Right atrium auricular region (tissue), 2 donors: ENCODE measurements at places on chromosomes 3 and 15. TPM values are rescaled to one million over a fixed set of nuclear protein-coding genes. Genes with fewer than 3 reads are reported as not detected.

- DNase-seq: no peak
These were observed 26.3 kb downstream of the DPH6 start for GRCh38 chr15:35519541-35520149.

- no peak for DNase-seq
These were observed 59.6 kb upstream of the LMCD1 start for GRCh38 chr3:8441969-8442559.

DNA sequence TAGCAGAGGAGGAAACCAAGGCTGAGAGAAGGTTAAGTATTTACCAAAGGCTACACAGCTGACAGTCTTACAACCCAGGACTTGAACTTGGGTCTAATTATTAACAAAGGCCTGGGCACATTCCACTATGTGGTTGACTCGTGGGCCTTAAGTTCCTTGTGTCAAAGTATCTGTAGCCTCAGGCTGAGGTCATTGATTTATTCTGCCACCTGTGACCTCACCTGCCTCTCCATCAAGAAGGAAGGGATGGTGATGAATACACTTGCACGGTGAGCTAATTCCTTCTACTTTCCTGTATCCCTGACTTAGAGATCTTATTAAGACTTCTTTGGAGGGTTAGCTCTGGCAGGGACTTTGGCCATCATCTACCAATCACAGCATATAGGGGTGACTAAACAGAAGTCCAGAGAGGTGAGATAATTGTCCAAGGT lies 19.9 kb upstream of the LRRC58 start:
- no peak for DNase-seq

GRCh38 chr3:127779747-127780146 lies 42.6 kb downstream of the MGLL start:
- DNase-seq: no peak

DNA sequence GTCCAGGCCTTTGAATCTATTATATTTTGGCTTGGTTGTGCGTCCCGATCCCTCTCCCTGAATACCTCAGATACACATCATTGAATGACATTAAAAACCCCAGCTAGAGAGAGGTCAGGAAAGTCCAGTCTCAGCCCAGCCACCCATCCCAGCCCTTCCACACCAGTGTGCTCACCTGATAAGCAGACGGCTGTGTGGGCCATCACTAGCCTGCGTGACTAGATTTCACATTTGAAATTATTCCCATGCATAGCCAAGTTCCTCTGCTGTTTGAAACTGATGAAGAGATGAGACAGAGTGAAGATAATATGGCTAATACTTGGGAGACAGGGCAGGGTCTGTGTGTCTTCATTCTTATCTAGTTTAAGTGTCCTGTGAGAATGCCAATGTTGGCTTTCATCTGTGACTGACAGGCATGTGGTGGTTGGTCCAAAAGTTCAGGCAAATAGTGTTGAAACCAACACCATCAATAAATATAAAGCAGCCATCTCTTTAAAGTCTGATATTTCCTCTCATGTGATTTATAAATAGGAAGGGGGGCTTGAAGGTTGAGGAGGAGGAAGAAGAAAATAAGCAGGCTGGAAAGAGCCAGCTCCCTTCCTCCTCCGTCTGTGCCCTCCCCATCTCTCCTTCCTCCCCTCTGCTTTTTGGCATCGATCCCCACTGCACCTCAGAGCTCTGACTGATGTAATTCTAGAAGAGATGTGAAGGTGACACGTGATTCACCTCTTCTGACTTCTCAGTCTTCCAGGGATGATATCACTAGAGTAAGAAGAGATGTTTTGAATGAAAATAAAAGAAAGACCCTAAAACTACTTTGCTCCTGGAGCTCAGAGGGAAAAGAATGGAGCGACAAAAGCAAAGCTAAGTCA lies 5.1 kb downstream of the FAM43A start:
- DNase-seq: no peak

DNA sequence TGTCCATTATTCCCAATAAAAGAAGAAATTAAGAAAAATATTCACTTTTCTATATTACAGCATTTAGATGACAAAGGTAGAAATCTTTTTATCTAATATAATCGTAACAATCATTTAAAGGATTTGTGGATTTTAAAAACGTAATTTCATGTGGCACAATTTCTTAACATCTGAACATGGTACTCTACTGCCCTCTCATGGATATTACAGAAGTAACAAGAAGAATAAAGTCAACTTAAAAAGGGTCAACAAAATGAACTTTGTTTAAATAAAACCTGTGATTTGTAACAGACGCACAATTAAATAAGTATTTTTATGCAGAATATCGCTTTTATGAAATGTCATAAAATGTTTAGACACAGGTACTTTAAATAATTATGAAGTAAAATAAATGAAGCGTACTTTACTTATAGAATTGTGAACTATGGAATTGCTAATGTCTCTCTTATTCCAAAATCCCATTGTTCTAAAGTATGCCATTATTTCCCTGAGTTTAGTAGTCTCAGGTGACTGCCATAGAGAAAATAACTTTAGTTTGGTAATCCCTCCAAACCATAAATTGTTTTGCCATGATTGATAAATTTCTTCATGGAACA lies 366.8 kb upstream of the ZNF385D start:
- no peak for DNase-seq

GRCh38 chr3:124582621-124583395 lies 147.4 kb upstream of the UMPS start:
- DNase-seq: no peak

DNA sequence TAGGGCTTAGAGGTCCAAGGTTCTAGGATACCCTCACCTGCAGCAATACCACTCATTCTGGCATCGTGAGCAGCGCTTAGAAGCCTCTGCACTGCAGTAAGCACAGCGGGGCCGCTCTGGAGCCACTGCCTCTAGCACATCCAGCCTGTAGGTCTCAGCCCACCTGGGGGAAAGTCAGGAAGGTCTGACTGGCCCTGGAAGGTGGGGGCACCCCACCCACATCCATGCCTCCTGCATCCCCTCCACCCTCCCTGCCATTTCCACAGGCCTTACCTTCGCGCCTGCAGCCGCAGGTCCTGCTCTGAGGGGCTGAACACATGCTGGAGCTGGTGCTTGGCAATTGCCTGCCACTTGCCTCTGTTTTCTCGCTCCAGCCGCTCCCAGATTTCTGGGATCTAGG lies 901 bp upstream of the RASSF1 start:
- no peak for DNase-seq

DNA sequence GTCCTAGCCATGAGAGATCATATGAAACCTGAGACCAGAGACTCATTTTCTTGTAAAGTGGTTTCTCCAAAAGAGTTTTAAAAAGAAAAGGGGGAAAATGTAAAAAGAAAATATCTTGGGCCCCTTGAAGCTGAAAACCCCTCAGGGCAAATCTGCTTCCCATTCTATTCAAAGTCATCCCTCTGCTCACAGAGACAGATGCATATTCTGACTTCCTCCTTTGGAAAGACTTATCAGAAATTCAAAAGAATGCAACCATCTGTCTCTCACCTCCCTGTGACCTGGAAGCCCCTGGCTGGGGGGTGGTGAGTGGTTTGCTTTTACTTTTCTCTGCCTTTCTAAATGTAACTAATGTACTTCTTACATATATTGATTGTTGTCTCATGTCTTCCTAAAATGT lies 1154.8 kb downstream of the NSUN3 start:
- DNase-seq: no peak

DNA sequence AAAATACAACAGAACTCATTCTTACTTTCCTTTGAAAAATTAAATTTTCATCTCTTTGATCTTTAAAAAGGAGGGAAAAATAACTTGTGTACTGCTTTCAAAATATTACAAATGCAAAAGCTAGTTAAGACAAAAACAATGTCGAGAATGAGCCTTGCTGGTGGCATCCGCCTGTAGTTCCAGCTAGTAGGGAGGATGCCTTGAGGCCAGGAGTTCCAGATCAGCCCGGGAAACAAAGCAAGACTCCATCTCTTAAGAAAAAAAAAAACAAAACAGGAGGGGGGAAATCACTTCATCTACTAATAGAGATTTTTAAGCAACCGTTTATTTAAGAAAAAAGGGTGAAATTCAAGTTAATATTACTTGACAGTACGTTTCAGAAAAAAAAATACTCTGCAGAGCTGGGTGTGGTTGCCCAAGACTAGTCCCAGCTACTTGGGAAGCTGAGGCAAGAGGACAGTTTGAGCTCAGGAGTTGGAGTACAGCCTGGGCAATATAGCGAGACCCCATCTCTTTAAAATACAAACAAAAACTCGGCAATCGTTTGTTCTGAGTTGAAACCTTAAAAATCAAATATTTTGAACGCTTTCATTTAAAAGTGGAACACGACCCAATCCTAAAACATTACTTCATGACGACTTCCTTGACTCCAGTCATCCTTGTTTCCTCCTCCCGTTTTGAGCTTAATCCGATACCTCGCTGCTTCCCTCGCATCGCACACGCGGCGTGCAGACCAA lies 1.2 kb downstream of the KPNA1 start:
- no peak for DNase-seq

GRCh38 chr3:121018917-121019321 lies 110.9 kb downstream of the STXBP5L start:
- no peak for DNase-seq

DNA sequence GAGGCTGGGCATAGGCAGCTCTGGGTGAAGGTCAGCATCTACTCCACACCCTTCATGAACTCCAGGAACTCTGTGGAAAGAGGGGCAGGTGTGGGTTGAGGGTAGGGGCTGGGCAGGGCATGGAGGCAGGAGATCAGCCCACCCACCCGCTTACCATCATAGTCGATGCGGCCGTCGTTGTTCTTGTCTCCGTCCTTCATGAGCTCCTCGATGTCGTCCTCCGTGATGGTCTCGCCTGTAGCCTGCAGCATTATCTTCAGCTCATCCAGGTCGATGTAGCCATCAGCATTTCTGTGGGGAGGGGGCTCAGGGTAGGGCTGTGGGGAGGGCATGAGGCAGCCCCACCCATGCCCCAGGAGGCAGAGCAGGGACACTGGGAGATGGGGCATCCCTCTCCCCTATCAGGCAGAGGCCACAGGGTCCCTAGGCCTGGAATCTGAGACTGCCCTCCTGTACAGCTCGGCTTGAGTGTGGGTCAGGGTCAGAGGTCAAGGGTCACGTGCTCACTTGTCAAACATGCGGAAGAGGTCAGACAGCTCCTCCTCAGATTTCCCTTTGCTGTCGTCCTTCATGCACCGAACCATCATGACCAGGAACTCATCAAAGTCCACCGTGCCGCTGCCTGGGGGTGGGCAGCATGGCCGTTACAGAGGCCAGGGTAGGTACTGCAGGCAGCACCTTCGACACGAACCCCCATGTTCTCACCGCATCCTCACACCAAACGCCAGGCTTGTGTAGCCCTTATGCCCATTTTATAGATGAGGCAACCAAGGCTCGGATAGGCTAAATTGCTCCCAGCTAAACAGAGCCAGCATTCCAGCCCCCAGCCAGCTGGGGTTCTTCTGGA lies 2.4 kb downstream of the TNNC1 start:
- DNase-seq: no peak

DNA sequence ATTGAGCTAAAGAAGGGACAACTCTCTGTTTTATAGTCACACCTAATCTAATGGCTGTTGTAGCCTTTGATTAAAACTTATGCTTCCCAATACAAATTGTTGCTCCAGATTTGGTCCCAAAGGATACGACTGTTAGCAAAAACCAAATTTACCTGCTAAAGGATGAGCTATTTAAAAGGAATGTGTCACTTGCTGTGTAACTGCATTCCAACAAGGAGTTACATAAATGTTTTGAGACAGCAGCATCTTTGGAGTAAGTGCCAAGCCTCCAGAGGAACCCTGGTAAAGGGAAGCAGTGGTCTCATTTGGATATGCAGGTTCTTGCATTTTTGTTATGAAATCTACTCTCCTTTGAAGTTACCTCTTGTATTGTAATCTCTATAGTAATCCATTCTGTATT lies 233.3 kb downstream of the THSD4 start:
- DNase-seq: no peak

- DNase-seq: no peak
These were observed 107.1 kb upstream of the PTX3 start for GRCh38 chr3:157329551-157329950.

DNA sequence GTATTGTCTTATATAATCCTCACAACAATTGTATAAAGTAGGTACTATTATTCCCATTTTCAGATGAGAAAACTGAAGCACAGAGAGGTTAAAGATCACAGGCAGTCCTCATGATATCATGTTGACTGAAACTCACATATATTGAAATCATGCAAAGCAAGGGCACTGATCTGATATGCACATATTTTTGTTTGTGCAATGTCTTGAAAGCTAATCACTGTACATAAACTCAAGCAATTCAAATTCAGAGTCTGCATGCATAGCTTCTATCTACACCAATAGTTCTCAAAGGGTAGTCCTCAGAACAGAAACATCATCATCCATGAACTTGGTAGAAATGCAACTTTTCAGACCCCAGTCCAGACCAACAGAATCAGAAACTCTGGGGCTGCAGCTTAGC lies 119.2 kb upstream of the STT3B start:
- no peak for DNase-seq

- no peak for DNase-seq
These were observed 267.0 kb upstream of the CHRM5 start for GRCh38 chr15:33701304-33701696.

GRCh38 chr3:138806376-138807080 lies 28.2 kb downstream of the PIK3CB start:
- no peak for DNase-seq

GRCh38 chr3:31878231-31878838 lies 102.7 kb downstream of the OSBPL10 start:
- DNase-seq: no peak

GRCh38 chr3:172260381-172260780 lies 187.9 kb downstream of the GHSR start:
- DNase-seq: no peak

DNA sequence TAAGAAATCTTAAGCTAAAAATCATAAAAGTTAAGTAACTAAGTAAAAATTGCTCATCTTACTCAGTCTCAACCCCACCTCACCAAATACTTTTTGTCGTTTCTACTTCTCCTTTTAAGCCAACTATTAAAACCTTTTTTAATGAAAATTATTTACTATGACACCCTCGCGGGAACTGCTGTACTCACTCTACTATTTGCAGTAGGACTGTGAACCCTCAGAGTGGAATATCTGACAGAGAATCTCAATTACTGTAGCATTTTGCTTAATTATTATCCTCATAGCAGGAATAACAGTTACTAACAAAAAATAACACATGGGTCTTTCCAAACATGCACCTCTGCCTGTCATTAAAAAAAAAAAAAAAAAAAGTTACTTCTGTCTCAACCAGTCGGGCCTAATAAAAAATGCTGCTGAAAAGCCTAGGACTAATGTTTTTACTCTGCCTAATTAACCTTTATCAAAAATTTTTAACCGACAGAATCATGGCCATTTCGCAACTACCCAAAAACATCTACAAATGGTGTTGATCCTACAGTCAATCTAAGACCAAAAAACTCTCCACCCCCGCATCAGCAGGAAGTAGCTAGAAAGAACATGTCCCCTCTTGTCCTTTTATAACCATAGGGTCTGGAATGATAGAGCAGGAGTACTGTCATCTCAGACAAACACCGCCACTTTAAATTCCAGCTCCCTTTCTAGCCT lies 10.2 kb downstream of the ALDH1L1 start:
- no peak for DNase-seq

The GRM2 gene
- total RNA-seq: 0.19 TPM

The ATP8B4 gene
- total RNA-seq: 2.5 TPM

The SLC28A2 gene
- total RNA-seq: not detected

The SEMA6D gene
- total RNA-seq: 14.3 TPM

The GATM gene
- 36.0 TPM for total RNA-seq

The DHX30 gene
- 57.6 TPM for total RNA-seq

The MAPKAPK3 gene
- total RNA-seq: 187 TPM
